ENCODE measurements at places on chromosomes 6 and 20. TPM values are rescaled to one million over a fixed set of nuclear protein-coding genes. Genes with fewer than 3 reads are reported as not detected.

The TPX2 gene
- 164 TPM for total RNA-seq

The SLC24A3 gene
- not detected for total RNA-seq

The KHDC3L gene
- not detected for total RNA-seq

The TFAP2D gene
- not detected for total RNA-seq

The FOXS1 gene
- not detected for total RNA-seq

The FKBP1C gene
- total RNA-seq, result 0.92 TPM

The PXDC1 gene
- total RNA-seq, result 0.21 TPM

The MYH7B gene
- 0.04 TPM for total RNA-seq

The FAXC gene
- total RNA-seq, result not detected

The SLC22A7 gene
- total RNA-seq, result not detected

The STMN3 gene
- total RNA-seq, result 49.4 TPM

The PCSK2 gene
- not detected for total RNA-seq

The GSTA3 gene
- not detected for total RNA-seq

The APOM gene
- total RNA-seq, result 3.9 TPM

The DNAH8 gene
- total RNA-seq, result 0.07 TPM

The CYP39A1 gene
- total RNA-seq, result not detected

The HLA-DRB5 gene
- 29.2 TPM for total RNA-seq

The COL12A1 gene
- total RNA-seq, result not detected

The CABLES2 gene
- total RNA-seq, result 22.5 TPM

The SEMG2 gene
- total RNA-seq, result not detected

The TNNC2 gene
- not detected for total RNA-seq

The CUTA gene
- total RNA-seq, result 207 TPM

The DPPA5 gene
- total RNA-seq, result not detected

The NELFE gene
- 65.2 TPM for total RNA-seq

The WFDC12 gene
- total RNA-seq, result not detected

The TTBK1 gene
- total RNA-seq, result 0.07 TPM

The TSPYL1 gene
- 37.8 TPM for total RNA-seq

The CPXM1 gene
- not detected for total RNA-seq

The INSM1 gene
- total RNA-seq, result not detected

The SENP6 gene
- 70.9 TPM for total RNA-seq

The NRN1 gene
- 8.7 TPM for total RNA-seq

The GLP1R gene
- not detected for total RNA-seq

The PIM1 gene
- total RNA-seq, result 412 TPM

The HSPA12B gene
- not detected for total RNA-seq

The MOXD1 gene
- total RNA-seq, result not detected

The LTB gene
- total RNA-seq, result 585 TPM

The WFDC5 gene
- total RNA-seq, result not detected

The C6orf141 gene
- total RNA-seq, result 0.47 TPM

The AHCY gene
- 64.1 TPM for total RNA-seq

The SOBP gene
- total RNA-seq, result 0.27 TPM

The CCR6 gene
- 7.4 TPM for total RNA-seq

The SEMG1 gene
- total RNA-seq, result not detected

The OLIG3 gene
- total RNA-seq, result not detected

The AGPAT1 gene
- 52.0 TPM for total RNA-seq

The PRR18 gene
- total RNA-seq, result not detected

The PDE10A gene
- not detected for total RNA-seq

The FHL5 gene
- total RNA-seq, result not detected

The LAMA5 gene
- total RNA-seq, result 0.67 TPM

The BPIFB4 gene
- not detected for total RNA-seq

The LINC00237 gene
- total RNA-seq, result not detected

The CGA gene
- total RNA-seq, result not detected

The MAS1 gene
- total RNA-seq, result not detected

The SLPI gene
- not detected for total RNA-seq

The SEL1L2 gene
- total RNA-seq, result not detected

The TREM2 gene
- not detected for total RNA-seq

The RWDD1 gene
- 51.6 TPM for total RNA-seq

The WDR27 gene
- total RNA-seq, result 21.9 TPM

The MCHR2 gene
- not detected for total RNA-seq

The SAMD3 gene
- 50.9 TPM for total RNA-seq

Measured in activated CD4-positive, alpha-beta T cell treated with anti-CD3 and anti-CD28 coated beads, Interleukin-2, amount 10 ng/mL, durations not matched to agents 7 days and 5 days (primary cell).